ENCODE measurements at places on chromosomes 6 and 20. TPM values are rescaled to one million over a fixed set of nuclear protein-coding genes. Genes with fewer than 3 reads are reported as not detected.

- no peaks in the 10 kb centered on the region for H3K4me1 ChIP-seq
- H3K27me3 ChIP-seq, result no peaks in the 10 kb centered on the region
- no peak overlapping the region for H3K27ac ChIP-seq
- DNase-seq, result no peak
Measured at GRCh38 chr6:73006146-73006545, 219.2 kb downstream of the KHDC1L start.

The PTCRA gene
- not detected for total RNA-seq

GRCh38 chr6:163460307-163460782 is 45.8 kb downstream of the QKI start:
- H3K4me1 ChIP-seq, result peaks cover 70% of the 10 kb centered on the region
- peaks cover 59% of the 10 kb centered on the region for H3K36me3 ChIP-seq
- DNase-seq, result no peak
- H3K27ac ChIP-seq, result peak overlapping the region; percentile 90
- H3K4me3 ChIP-seq, result peak overlapping the region; percentile 65

The TXLNB gene
- 0.08 TPM for total RNA-seq

- H3K27ac ChIP-seq, result no peak overlapping the region
- H3K27me3 ChIP-seq, result no peaks in the 10 kb centered on the region
- H3K36me3 ChIP-seq, result no peaks in the 10 kb centered on the region
- H3K4me1 ChIP-seq, result no peaks in the 10 kb centered on the region
Measured at GRCh38 chr20:26276554-26277210, 580.0 kb upstream of the ZNF337 start.

The SLC17A2 gene
- not detected for total RNA-seq

All from osteocyte (in vitro differentiated cells).